ENCODE measurements at places on chromosomes 1 and 21. TPM values are rescaled to one million over a fixed set of nuclear protein-coding genes. Genes with fewer than 3 reads are reported as not detected.

ARHGAP29 gene
- 9.2 TPM for total RNA-seq

SDE2 gene
- total RNA-seq, result 32.8 TPM

CELA3A gene
- not detected for total RNA-seq

GBP6 gene
- 38.6 TPM for total RNA-seq
